ENCODE measurements at places on chromosomes 1 and 21.

DNA sequence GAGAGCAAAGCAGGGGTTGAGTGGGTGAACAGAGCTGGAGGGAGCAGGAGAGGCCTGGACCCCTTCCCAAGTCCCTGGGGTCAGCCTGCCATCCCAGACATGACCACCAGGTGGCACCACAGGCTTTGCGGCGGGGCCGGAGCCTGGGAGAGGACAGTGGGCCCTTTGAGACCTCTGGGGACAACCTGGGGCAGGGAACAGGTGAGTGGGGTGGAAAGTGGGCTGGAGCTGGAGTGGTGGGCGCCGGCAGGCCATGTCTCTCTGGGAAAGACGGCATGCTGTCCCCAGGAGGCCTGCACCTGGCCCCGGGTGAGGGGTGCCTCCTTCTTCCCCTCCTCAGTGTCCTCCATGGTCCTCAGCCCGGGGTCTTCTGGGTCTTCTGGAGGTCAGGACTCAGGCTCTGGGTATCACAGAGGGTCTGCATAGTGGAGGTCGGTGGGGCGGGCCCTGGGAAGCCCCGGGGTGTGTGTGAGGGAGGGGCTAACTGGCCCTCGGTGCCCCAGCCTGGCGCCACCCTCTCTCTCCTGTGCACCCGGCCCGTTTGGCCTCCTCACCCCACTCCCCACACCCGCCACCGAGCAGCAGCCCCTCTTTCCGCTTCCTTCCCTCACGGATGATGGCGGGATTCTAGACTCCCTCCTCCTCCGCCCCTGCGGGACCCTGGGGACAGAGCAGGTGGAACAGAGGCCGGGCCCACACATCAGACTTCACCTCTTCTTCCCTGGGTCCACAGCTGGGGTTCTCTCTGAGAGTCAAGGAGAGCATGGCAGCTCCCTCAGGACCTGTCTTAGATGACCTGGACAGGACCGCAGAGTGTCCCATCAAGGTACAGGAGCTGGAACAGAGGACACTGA is 28.5 kb upstream of the PKP1 start:
- DNase-seq, result peak; percentile 71

DNA sequence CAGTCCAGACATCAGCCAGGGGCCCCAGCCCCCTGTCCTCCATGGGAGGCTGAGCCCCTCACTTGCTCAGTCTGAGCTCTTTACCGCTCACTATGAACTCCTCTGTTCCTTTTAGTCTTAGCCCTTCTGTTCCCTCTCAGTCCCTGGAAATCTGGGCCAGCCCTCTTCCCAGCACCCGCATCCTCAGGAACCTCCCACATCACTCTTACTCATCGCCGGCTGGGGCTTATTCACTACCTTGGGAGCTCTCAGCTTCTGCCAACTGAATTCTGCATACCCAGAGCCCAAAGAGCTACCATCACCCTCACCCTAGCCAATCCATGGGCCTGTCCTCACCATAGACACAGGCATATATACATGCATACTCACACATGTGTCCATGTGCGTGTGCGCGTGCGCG is 11.5 kb downstream of the KNCN start:
- DNase-seq, result no peak

DNA sequence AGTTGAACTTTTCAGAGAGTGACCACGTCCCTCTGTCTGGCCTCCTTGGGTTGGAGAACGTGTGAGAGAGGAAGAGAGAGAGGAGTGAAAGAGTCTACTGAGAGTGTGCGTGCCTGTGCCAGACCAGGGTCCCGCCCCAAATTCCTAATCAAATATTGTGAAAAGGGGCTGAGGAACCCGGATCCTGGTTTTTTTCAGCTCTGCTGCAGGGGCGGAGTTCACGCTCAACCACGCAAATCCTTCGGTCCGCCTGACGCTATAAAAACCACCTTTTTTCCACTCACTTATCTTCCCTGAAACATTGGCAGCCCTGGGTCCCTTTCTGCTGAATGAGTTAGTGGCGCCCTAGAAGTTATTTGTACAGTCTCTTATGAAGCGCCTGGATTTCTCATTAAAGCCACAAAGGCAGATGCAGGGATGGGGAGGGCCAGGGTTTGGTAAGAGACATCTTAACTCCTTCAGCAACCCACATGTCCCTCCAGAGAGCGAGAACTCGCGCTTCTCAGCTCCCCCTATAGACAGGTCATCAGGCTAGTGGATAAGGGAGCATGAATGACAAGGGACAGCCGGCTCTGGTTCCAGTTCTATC is at the start of gene FMOD:
Gene FMOD (minus strand): TSS at position 86 of the 589 bp plus-strand sequence. CDS start 2,852 bp downstream, outside the sequence.
- DNase-seq, result peak; percentile 71

GRCh38 chr21:28768753-28769152 is 223.9 kb downstream of the LTN1 start:
- DNase-seq, result no peak

GRCh38 chr1:175331891-175332290 is 139.3 kb upstream of the KIAA0040 start:
- no peak for DNase-seq

DNA sequence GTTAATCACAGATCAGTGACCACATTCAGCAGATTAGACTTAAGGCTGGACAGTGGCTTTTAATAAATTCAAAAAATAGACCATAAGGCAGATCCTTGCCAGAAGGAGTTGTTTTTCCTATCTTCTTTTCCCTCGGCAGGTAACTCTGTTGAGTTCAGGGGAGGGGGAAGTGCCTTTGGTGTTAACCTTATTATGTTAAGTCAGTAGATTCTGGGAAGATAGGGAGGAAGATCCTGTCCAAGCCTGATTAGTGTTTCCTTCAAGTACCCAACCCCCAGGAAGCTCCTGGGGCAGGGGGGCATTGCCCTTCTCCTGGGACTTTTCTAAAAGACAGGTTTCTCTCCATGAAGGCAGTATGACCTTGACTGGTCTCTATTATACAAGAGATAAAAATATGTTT is 87.4 kb downstream of the ELAVL4 start:
- no peak for DNase-seq

Data from GM23338 (cell line).